ENCODE measurements at places on chromosomes 2 and 18.

- DNase-seq: peak; percentile 72
These were observed 11.5 kb downstream of the ANKRD29 start for GRCh38 chr18:23650968-23651927.

- DNase-seq: no peak
These were observed 58.4 kb downstream of the ATOH8 start for GRCh38 chr2:85812094-85812735.

DNA sequence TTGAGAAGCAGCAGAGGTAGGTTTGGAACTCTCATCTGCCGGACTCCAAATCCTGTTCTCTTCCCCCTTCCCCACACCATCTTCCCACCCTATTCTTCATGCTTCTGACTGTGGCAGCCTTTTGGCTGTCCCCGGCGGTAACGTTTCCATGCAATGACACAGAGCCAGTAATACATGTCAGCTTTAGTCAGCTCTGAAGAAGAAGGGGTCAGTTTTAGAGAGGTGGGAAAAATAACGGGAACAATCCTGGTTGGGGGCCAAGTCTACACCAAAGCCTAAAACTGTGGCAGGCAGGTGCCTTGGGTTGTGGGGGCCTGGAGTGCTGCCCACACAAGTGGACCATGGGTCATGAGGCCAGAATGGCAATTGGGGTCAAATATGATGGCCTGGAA, 106.8 kb downstream of the LPIN1 start:
- DNase-seq: no peak

GRCh38 chr2:73032702-73033097, 38.8 kb downstream of the SFXN5 start:
- DNase-seq: no peak

DNA sequence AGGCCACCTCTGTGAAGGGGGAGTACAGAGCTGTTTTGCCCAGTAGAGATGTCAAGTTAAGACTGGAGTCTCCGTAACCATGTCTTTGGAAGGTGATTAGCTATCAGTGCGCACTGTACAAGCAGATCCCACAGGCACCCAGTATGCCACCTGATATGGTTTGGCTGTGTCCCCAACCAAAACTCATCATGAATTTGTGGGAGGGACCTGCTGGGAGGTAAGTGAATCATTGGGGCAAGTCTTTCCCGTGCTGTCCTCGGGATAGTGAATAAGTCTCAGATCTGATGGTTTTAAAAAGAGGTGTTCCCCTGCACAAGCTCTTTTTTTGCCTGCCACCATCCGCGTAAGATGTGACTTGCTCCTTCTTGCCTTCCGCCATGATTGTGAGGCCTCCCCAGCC, 90.2 kb downstream of the ACTR2 start:
- no peak for DNase-seq

- DNase-seq: peak; percentile 36
These were observed 175.5 kb downstream of the AGAP1 start for GRCh38 chr2:235669269-235669831.

DNA sequence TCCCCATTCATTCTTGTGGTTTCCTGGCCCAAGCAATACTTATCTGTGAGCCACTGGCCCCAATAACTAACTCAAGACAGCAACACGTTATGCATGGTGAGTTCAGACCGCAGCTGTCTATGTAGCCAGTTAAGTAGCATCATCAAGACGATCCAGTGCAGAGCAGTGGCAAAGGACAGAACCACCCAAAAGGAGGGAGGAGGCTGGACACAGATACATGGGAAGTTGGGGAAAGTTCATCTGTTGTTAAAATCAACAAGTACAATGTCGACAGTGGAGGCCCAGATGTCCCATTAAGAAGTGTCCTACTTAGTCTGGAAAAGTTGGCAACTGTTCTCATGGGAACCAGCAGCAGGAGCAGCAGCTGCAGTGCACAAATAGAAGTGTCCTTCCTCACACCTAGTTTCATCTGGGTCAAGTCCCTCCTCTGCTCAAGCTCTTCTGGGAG, 106.9 kb upstream of the THOC1 start:
- DNase-seq: no peak

- peak; percentile 94 for DNase-seq
These were observed 127.9 kb upstream of the SH3BP4 start for GRCh38 chr2:234823877-234824376.

- no peak for DNase-seq
These were observed 2.1 kb upstream of the ZBTB14 start for GRCh38 chr18:5297597-5297996.

DNA sequence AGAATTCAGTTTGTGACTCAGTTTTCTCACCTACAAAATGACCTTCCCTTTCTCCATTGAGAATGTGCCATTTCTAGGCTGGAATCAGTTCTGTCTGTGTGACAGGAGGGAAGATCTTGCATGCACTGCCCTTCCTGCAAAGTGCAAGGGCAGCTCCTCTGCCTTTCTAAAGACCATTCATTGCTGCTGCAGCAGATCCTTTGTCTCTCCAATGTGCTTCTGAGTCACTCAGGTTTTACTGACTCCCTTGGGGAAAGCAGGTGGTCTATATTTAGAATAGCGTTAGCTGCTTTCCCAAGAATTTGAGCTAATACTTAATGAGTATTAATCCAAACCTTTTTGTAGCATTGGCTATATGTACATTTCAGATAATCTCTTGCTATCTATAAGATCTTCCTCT, 62.5 kb downstream of the DAW1 start:
- DNase-seq: no peak

GRCh38 chr2:188285774-188286173, 5.9 kb upstream of the GULP1 start:
- DNase-seq: no peak

DNA sequence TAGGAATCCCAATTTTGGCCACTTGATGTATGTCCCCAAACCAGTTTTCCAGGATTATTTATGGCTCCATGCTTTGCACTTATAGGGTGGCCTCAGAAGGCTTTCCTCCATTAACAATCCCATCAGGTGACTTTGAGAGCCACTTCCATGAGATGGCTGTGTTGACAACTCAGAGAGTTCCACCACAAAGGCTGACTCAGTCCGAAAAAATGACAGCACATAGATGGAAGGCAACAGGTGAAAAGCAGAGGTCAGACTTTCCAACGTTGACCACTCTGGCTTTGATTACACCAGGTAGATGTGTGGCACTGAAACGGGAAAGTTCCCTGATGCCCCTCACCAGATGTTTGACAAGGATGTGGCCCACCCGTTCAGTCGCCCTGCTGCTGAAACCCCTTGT, 431.4 kb upstream of the TNP1 start:
- DNase-seq: no peak

DNA sequence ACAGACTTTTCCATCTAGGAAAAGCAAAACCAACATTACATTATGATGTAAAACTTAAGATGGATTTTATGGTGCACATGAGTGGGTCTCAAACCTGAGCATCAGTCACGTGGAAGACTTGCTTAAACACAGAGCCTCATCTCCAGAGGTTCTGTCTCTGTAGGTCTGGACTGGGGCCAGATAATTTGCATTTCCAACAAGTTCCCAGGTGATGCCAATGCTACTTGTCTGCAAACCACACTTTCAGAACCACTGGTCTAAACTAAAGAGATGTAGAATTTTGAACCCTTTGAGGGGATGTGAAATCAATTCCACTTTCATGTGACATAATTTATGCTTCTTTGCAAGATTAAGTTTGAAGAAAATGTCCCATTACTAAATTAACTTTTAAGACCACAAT, 522.8 kb downstream of the MBD2 start:
- no peak for DNase-seq

- no peak for DNase-seq
These were observed 14.0 kb downstream of the CDC42EP3 start for GRCh38 chr2:37657471-37657870.

DNA sequence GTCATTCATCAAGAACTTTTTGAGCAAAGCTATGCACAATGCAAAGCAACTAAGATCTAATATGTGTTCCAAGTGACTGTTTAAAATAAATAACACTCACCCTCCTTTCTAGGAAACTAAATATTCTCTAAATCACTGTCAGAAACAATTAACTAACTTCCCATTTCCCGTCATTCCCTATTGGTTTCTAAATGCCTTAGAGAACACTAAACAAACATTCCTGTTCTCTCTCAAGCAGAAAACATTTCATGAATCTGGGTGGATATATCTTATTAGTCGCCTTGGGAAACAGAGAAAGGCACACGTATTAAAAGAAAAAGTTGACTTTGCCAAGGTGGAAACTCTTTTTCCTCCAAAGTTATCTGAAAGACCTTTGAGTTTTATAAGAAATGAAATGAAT, 735.2 kb downstream of the MBD2 start:
- DNase-seq: no peak

- peak; percentile 58 for DNase-seq
These were observed 60.4 kb downstream of the FAM161A start for GRCh38 chr2:61793389-61793836.

Data from brain microvascular endothelial cell (primary cell).